ENCODE measurements at places on chromosomes 4 and X.
A peak's percentile ranks its signal among the peaks of the same experiment; 100 is the strongest.

GRCh38 chr4:13670456-13671160 lies 43.1 kb upstream of the BOD1L1 start:
- DNase-seq: no peak

DNA sequence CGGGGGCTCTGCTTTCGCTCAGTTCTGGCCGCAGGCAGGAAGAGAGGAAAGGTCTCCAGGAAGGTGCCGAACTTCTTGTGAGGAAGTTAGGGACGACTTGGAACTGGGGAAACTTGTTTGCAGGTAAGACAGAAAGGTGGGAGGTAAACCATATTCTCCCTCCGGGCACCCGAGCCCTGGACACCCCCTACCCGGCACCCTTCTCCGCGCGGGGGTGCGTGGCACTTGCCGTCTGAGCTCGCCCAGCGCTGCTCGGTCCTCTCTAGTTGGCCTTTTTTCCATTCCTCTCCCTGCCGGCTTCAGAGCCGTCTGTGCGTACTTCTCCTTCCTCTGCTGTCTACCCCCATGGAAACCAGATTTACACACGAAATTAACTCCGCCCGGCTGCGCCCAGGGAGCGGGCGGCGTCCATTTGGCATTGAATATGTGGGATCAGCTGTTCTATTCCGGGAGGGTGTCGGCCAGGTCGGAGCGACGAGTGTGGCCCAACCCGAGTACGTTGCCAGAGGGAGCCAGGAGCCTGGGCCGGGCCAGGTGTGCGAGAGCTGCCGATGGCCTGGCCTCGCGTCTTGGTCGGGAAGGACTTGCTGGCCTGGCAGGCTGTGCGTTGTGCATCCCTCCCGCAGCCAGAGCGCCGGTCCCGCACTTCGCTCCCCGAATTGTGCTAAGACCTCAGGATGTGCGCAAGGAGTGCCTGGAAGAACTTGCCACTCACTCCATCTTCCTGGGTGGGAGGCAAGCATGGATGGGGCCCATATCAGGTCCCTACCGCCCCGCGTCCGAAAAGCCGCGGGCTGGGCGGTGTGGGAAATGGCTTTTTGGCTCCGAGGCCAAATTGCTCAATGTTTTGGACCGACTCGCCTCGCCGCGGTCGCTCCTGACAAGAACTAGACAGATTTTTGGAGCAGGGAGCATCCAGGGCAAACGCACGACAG lies 1.7 kb downstream of the PDGFRA start:
- DNase-seq: no peak

GRCh38 chrX:110317061-110317819 lies 645 bp downstream of the AMMECR1 start:
- peak; percentile 49 for DNase-seq

DNA sequence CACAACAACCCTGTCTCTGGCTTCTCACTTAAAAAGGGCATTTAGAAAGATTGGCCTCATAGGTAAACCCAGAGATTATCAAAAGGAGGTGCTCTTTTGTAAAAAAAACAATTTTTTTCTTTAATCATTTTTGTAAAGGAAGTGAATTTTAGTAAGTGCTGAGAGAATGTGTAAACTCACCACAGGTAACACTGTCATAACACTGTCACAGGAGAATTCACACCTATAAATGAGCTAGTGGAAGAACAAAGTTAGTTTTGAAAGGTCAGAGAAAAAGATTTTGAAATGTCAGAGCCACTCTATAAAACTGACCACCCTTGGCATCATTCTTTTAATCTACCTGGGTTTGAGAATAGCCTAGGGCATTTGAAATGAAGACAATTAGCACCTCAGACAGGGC lies 3.3 kb upstream of the SH2D1A start:
- no peak for DNase-seq

DNA sequence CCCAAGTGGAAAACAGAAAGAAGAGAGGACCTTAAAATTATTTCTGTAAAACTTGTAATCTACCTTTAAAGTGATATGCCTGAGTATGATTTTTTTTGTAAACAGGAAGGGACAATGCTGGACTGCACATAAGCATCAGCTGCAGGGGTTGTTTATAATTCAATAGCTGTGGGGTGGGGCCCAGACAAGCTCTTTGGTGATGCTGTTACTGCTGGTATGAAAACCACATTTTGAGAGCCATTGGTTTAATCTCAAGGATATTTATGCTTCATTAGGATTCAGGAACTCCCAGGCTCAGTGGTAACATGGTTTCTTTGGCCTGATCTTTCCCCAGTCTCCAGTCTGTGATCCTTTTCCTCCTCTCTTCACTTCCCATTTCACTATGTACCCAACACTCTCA lies 34.3 kb upstream of the GRPR start:
- DNase-seq: no peak
